ENCODE measurements at places on chromosomes 11 and 22.
A peak's percentile ranks its signal among the peaks of the same experiment; 100 is the strongest.

- peak overlapping the region; percentile 29 for H3K27ac ChIP-seq
- no peak overlapping the region for H3K4me3 ChIP-seq
- no peaks in the 10 kb centered on the region for H3K27me3 ChIP-seq
- DNase-seq: no peak
- H3K36me3 ChIP-seq: no peaks in the 10 kb centered on the region
Observed at GRCh38 chr22:28989035-28989464, 72.6 kb downstream of the C22orf31 start.

GRCh38 chr11:96265220-96265737 lies 77.7 kb downstream of the MAML2 start:
- peaks cover 51% of the 10 kb centered on the region for H3K4me1 ChIP-seq
- H3K36me3 ChIP-seq: no peaks in the 10 kb centered on the region
- no peaks in the 10 kb centered on the region for H3K27me3 ChIP-seq
- H3K4me3 ChIP-seq: no peak overlapping the region
- peak overlapping the region; percentile 76 for H3K27ac ChIP-seq
- DNase-seq: no peak

DNA sequence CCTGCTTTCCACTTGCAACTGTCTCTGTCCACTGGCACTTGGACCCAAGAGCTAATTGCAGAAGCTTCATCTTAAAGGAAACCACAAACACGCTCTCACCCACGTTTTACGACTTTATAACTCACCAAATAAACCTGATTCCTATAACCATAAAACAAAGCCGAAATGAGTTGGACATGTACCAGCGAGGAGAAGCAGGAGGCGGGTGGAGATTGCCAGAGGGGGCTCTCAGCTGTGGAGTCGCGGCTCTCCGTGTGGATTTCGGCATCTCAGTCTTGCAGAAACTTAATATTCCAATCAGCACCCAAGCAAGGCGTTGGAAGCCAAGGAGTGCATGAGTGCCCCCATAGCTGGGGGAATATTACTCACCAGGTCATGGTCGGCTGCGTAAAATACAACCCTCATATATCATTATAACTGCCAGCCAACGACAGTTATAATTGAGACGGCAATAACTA lies 483.6 kb downstream of the MN1 start:
- no peak overlapping the region for H3K27ac ChIP-seq
- H3K27me3 ChIP-seq: no peaks in the 10 kb centered on the region
- H3K4me1 ChIP-seq: peaks cover 28% of the 10 kb centered on the region
- H3K4me3 ChIP-seq: no peak overlapping the region

DNA sequence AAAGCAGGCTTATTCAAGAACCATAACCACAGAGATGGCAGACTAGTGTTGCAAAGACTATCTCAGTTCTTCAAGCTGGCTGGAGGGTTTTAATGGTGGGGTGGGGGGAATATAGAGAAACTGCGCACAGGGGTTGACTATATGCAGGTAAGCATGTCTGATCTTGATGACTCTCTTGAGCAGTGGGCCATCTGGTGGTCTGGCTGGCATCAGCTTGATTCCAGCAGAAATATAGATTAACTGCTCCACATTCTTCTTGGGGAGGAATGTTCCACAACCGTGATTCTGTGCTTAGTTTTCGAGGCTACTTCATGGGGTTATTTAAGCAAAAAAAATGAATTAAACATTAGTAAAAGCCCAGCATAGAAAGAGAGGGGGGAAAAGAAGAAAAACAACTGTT lies 158.8 kb upstream of the PGR start:
- no peak overlapping the region for H3K27ac ChIP-seq
- DNase-seq: no peak
- no peak overlapping the region for H3K4me3 ChIP-seq
- H3K36me3 ChIP-seq: no peaks in the 10 kb centered on the region

DNA sequence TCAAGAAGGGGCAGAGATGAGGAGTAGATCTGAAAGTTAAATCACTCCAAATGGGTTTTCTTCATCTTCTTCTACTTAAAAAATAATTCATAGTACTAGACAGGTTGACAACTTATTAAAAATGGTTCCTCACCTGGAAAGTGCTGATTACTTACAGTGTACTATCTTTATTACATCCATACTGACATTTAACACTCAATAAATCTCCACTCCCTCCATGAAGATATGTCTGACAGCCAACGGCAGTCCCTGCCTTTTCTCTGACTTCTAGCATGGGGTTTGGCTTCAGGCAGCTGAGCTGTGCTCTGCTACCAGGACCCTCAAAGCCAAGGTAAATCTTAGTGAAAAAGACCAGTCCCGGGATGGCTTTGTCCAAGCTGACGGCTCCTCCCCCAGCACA lies 133.4 kb upstream of the CSNK2A3 start:
- no peak overlapping the region for H3K4me3 ChIP-seq
- H3K27ac ChIP-seq: no peak overlapping the region
- H3K36me3 ChIP-seq: no peaks in the 10 kb centered on the region
- no peaks in the 10 kb centered on the region for H3K27me3 ChIP-seq
- DNase-seq: no peak
- H3K4me1 ChIP-seq: no peaks in the 10 kb centered on the region

- no peak overlapping the region for H3K27ac ChIP-seq
- H3K4me1 ChIP-seq: no peaks in the 10 kb centered on the region
- H3K4me3 ChIP-seq: no peak overlapping the region
- DNase-seq: no peak
- H3K36me3 ChIP-seq: no peaks in the 10 kb centered on the region
- H3K27me3 ChIP-seq: no peaks in the 10 kb centered on the region
Observed at GRCh38 chr11:102807921-102808320, 10.0 kb upstream of the MMP1 start.

All from thoracic aorta (tissue), 2 donors.